ENCODE measurements at places on chromosomes 4 and X.

- no peak for DNase-seq
Observed at GRCh38 chrX:140123446-140123845, 158.1 kb upstream of the CXorf66 start.

- peak; percentile 24 for DNase-seq
Observed at GRCh38 chr4:19478791-19479190, 772.9 kb upstream of the SLIT2 start.

- no peak for DNase-seq
Observed at GRCh38 chrX:47169273-47169672, 24.3 kb downstream of the RBM10 start.

- no peak for DNase-seq
Observed at GRCh38 chrX:71225009-71225408, 2.0 kb downstream of the GJB1 start.

- no peak for DNase-seq
Observed at GRCh38 chrX:76657499-76657898, 230.0 kb downstream of the MAGEE1 start.

GRCh38 chr4:99537674-99538073 is 26.2 kb downstream of the TRMT10A start:
- no peak for DNase-seq

DNA sequence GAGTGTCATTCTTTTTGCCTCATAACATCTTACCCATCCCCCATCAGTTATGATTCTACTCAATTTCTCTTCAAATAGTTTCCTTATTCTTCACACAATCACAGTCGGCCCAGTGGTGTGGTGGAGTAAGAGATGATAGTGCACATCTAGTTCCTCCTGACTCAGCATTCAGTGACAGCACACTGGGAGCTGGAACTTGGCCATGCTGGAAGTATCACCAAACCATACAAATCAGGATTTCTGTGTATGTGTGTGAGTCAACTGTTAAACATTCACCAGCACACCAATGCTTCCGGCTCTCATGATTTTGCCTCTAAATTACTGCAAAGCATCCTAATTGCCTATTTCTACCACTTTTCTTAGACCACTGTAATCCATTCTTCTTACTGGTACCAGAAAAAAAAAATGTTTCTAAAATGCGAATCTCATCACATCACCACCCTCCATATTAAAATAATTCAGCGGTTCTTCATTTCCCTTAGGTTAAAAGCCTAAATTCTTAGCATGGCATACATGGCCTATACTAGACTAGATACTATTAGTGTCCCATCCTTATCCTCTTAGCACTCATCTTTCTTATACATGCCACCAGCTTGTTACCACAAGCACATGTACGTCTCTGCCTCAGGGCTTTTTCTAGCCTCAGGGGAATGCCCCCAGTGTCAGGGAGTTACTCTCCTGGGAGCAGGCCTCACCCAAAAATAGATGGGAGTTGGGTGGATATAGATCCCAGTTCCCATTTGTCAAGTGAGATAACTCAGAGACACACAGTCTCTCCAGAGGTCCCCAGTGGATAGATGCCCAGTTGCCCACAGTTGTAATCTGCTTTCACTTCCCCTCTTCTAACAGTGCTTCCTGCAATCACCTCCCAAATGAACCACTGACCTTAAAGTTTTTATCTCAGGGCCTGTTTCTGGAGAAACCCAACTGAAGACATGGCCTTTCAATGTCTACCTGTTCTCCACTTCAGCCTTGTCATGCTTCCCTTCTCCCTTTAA is 49.2 kb upstream of the DDX53 start:
- DNase-seq: peak; percentile 12

GRCh38 chrX:7116081-7116480 is 31.4 kb upstream of the STS start:
- no peak for DNase-seq

DNA sequence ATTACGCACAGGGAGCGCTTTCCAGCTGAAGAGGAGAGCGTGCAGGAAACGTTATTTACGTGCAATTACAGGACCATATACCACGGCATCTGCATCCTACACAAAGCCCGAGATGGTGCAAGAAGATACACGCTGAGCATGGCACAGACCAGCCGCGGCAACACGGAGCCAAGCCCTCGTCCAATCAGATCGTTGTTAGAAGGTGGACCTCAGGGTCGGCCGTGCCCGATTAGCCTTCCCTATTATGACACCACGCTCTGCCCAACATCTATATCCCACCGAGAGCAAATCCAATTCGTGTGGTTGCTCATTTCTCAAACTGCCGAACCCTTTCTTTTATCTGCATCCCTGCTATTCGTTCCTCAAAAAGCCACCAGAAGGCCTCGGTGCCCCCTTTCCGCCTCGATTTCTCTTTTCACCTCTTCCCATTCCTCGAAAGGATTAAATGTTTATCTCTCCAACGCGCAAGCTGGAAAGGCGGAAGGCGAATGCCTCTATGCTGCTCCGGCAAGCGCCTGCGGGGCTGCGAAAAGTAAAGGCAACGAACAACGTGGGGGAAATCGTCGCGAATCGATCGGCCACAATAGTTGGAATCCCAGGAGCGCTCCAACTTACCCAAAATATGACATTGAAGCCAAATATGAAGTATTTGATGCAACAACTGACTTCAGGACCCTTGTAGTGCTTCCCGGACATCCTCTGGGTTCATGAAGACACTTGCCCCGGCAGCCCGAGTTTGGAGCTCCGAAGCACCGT is 702 bp downstream of the TSPAN5 start:
- DNase-seq: peak; percentile 69

DNA sequence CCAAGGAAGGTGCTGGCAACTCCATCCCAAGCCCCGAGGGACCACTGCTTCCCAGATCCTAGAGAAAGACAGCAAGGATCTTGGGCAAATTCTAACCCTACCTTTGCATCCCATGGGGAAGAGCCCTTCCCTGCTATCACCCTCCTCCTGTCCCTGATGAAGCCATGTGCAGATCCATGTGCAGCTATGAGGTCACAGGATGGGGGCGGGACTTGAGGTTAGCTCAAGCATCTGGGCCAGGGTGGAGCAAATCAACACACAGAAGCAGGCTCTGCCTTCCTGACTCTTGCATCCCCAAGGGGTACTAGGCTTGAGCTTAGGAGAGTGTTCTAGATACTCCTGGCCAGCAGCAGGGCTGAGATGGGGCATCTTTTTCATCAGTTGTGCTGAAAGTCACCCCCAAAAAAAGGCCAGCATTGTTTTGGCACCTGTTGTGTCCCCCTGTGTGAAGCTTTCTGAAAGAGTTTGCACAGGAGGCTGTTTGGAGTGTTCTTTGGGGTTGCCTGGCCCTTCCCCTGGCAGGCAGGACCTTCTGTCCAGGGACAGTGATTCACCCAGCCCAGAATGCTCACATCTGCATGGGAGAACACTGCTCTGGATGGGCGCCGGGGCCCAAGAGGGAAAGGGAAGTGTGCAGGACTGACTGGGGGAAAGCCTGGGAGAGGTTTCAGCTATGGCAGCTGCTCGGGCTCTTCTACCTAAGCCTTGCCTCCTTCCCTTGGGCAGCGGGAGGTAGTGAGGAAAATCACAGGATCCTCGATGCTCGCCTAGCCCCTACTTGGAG is 50.8 kb downstream of the PRPS1 start:
- peak; percentile 26 for DNase-seq

- no peak for DNase-seq
Observed at GRCh38 chr4:42881253-42881652, 11.3 kb upstream of the GRXCR1 start.

DNA sequence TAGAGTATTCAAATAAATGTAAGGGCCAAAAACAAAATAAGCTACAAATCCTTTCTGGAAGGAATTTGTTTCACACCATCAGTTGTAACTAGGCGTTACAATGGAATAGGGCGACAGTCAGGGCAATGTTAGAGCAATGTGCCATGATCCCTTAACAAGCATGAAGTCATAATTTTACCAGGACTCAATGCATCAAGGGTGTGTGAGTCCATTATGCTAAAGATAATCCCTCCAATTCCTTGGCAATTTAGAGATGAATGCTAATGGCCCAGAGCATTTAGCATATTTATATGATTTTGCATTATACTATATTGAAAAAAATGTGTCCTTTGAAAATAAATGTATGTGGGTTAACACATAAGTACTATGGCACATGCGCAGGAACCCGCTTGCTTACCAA is 73.1 kb downstream of the GRIA2 start:
- DNase-seq: no peak

GRCh38 chr4:169440446-169440845 is 169.7 kb upstream of the SH3RF1 start:
- no peak for DNase-seq

GRCh38 chr4:113256946-113257345 is 207.5 kb downstream of the ANK2 start:
- DNase-seq: no peak

DNA sequence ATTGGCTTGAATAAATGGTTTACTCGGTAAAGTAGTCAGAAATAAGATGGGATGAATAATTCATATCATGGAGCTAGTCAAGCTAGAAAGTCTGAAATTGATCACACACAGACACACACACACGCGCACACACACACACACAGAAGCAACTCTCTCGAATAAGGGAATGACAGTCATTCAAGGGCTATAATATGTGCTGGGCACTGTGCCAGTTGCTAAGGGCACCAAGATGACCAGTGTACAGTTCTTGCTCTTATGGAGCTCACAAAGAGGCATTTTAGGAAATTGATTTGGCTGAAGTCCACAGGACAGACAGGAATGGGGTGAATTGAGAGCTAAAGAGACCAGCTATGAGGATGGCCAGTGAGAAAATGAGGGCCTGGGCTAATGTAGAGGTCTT is 34.2 kb upstream of the SH3D19 start:
- DNase-seq: no peak

DNA sequence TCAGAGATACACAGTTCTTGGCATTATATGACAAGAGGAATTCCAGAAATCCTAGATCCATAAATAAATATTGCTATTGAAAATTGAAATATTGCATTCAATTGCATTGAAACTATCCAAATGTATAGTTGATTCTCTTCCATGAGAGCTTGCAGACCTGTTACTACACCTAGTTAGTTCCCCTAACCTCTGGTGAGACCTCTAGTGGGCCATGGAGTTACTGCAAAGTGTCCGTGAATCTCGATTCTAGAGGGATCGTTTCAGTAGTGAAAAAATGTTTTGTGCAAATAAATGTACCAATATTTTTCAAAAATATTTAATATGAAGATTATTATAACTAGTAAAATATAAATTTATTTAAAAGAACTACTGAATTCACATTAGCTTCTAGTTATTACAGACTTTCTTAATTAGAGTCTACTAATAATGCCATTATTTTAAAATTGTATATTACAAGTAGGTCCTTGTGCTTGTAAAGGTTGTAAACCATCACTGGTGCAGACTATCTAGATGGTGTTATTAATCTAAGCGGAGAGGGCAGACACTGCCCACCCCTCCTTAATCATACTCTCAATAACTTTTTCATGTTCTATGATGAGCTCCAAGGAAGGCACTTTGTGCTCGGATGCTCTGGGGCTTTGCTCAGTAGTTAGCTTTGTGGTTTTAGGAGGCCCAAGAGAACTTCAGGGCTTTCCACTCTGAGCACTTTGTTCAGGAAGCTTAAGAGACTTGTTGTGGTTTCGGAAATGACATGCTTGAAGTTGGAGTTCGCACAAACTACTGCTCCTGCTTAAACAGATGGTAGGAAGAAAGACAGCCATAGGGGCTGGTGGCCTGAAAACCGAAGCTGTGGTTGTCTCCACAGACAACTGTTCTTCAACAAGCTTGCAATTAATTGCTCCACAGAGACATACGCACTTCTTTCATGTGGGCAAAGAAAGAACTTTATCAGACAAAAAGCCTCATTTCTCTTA is 42.8 kb downstream of the IL21 start:
- no peak for DNase-seq

GRCh38 chrX:53089224-53089842 is 4.6 kb upstream of the KANTR start:
- peak; percentile 64 for DNase-seq

DNA sequence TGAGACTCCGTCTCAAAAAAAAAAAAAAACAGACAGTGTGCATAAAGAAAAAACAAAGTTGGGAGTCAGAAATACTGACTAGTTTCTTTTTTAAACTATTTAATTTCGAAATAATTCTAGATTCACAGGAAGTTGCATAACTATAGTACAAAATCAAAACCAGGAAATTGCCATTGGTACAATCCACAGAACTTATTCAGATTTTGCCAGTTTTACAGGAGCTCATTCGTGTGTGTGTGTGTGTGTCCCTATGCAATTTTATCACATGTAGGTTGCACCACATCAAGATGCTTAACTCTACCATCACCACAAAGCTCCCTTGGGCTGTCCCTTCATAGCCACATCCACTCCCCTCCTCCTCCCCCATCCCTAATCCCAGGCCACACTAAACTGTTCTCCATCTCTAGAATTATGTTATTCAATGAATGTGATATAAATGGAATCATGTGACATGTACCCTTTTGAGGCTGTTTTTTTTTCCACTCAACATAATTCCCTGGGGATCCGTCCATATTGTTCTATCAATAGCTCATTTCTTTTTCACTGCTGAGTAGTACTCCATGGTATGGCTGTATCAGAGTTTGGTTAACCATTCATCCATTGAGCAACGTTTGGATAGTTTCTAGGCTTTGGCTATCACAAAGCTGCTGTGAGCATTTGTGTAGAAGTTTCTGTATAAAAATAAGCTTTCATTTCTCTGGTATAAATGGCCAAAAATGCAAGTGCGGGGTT is 16.3 kb upstream of the DDX3X start:
- DNase-seq: no peak

DNA sequence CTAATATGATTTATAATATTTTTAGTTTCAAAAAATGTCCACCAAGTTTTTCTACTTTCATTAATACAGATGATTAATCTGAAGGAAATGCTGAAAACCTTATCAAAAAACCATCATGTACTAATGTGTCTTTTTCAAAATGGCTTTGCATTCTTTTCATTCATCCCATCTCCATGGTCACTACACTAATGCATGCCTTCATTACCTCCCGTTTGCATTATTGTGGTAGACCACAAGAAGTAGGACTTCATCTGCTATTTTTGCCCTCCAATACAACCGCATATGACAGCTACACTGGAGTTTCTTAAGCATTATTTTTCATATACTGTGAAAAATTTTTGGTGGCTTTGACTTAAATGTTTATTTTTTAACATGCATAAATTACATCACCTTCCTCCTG is 37.9 kb upstream of the FSTL5 start:
- DNase-seq: no peak

GRCh38 chr4:75662626-75663025 is 10.6 kb downstream of the G3BP2 start:
- DNase-seq: no peak

DNA sequence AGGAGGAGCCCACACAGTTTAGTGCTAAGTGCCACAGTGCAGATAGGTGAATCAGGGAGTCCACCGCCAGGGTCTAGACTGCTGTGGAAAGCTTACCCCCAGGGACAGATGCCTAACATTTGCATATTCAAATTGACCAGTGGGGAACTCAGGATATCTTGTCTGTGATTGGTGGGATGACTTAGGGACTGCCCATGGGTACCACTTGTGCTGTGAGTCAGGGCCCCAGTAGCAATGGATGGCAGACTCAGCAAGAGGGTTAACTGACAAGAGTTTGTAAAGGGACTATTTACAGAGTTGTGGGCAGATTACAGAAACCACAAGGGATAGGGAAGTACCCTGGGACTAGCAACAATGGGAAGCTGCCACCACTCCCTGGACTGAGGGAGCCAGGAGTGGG is 282.1 kb downstream of the BCOR start:
- no peak for DNase-seq

- no peak for DNase-seq
Observed at GRCh38 chr4:159042097-159042605, 60.7 kb upstream of the RAPGEF2 start.
